ENCODE measurements at places on chromosomes 3 and 15.

DNA sequence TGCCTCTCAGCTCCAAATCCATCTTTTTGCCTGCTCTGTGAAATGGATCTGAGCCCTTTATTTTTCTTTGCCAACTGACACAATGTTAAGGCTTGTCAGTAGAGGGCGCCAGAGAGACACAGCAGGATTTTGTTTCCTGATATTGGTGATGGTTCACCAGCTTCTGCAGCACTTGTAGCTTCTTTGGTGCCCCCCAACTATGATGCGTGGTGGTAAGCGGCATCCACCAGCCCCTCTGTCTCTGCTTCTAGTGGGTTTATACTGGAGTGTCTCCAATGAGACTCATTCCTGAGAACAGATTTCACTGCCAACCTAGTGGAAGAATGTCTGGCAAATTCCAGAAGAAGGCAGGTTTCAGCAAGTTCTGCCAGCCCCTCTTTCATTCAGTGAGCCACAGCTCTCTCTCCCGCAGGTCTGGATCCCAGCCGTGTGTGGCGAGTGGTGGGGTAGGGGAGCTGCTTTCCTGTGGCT, 471.9 kb upstream of the FRG2C start:
- H3K4me3 ChIP-seq = no peak overlapping the region
- DNase-seq = peak; percentile 17
- no peaks in the 10 kb centered on the region for H3K36me3 ChIP-seq
- H3K4me1 ChIP-seq = no peaks in the 10 kb centered on the region
- no peaks in the 10 kb centered on the region for H3K27me3 ChIP-seq

- no peaks in the 10 kb centered on the region for H3K36me3 ChIP-seq
- DNase-seq = no peak
- H3K4me3 ChIP-seq = no peak overlapping the region
- H3K27me3 ChIP-seq = no peaks in the 10 kb centered on the region
- H3K4me1 ChIP-seq = no peaks in the 10 kb centered on the region
Measured at GRCh38 chr3:53213276-53213675, 42.5 kb downstream of the TKT start.

GRCh38 chr3:32821686-32822296, 4.0 kb downstream of the TRIM71 start:
- H3K4me1 ChIP-seq = peaks cover 12% of the 10 kb centered on the region
- peaks cover 38% of the 10 kb centered on the region for H3K27me3 ChIP-seq
- H3K4me3 ChIP-seq = peak overlapping the region; percentile 26
- no peaks in the 10 kb centered on the region for H3K36me3 ChIP-seq
- H3K27ac ChIP-seq = peak overlapping the region; percentile 29

DNA sequence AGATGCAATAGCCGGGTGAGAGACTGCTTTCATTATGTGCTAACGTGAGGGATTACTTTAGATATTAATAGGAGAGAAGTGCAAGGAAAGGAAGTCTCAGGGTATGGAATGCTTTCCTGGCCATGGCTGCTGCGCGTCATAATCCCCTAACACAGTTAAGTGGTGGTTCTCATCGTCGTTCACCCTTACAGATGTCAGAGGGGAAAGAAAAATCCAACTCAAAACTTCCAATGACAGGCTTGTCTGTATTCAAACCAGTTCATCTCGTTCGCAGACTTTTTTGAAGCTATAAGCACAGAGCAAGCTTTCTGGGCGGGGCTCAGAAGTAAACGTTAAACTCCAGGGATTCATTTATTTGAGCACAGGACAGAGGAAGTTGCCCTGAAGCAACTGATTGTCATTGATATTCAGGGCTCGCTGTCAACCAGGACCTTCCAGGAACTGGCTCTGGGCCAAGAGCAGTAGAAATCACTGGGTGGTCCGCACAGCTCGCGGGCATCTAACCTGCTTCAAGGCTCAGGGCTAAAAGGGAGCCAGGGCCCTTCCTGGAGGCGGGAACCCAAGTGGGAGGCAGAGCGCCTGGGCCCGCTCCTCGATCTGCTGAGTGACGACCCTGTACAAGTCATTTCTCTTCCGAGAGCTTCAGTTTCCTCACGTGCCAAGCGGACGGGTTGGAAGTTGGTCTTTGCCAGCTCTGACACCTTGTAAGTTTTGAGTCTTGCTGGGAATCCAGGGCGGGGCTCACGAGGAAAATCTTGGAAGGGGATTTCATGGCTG, 1.1 kb upstream of the LPP start:
- H3K4me3 ChIP-seq = peak overlapping the region; percentile 60
- no peaks in the 10 kb centered on the region for H3K27me3 ChIP-seq
- H3K36me3 ChIP-seq = no peaks in the 10 kb centered on the region
- DNase-seq = peak; percentile 53
- peak overlapping the region; percentile 98 for H3K27ac ChIP-seq

DNA sequence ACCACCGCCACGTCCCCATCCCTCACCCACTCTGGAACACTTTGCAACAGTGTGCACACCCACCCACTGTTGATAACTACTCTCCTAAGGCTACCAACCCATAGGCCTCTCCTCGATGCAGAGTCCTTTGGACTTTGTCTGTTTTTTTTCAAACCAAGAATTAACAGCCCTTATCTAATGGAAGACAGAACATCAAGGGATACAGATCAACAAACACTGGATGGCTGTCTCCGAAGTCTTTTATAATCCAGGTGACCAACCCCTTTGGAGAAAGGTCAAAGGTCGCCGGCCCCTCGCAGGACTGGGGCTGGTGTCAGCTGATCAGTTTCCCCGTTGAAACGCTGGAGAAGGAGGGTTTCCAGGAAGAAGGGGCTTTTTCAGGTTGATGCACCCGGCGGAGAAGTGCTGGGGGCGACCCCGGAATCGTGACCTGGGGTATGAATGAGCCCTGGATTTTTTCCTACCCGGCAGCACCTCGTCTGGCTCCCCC, 532 bp downstream of the B4GALT4 start:
- H3K27ac ChIP-seq = peak overlapping the region; percentile 84
- peak overlapping the region; percentile 68 for H3K4me3 ChIP-seq
- H3K36me3 ChIP-seq = peaks cover 20% of the 10 kb centered on the region
- peak; percentile 77 for DNase-seq
- H3K27me3 ChIP-seq = no peaks in the 10 kb centered on the region

DNA sequence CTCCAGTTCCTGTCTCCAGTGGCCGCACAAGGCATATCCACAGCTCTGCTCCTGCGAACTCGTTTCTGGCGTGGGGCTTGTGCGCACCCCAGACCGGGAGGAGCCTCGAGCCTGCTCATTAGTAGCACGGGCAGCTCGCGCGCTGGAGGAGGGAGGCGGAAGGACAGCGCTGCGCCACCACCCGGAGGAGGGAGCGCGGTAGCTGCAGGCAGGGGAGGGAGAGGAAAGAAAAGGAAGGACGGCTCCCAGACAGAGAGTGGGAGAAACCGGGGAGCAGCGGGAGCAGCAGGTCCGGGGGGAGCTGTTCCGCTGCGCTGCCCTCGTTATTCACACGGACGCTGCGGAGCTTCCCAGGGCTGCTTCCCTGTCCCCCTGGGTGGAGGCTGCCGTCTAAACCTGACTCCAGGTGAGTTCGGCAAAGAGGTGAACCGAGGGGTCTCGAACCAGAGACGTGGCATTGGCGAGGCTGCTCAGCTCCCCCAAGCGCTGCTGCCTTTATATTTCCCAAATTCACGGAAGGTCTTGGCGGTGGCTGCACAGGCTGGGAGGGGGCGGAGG, 121.3 kb upstream of the ZNF717 start:
- peak overlapping the region; percentile 30 for H3K4me3 ChIP-seq
- H3K36me3 ChIP-seq = no peaks in the 10 kb centered on the region
- DNase-seq = peak; percentile 14
- H3K27ac ChIP-seq = no peak overlapping the region
- H3K4me1 ChIP-seq = no peaks in the 10 kb centered on the region

- no peak overlapping the region for H3K4me3 ChIP-seq
- no peak overlapping the region for H3K27ac ChIP-seq
- no peak for DNase-seq
- peaks cover 2% of the 10 kb centered on the region for H3K27me3 ChIP-seq
- H3K4me1 ChIP-seq = no peaks in the 10 kb centered on the region
Measured at GRCh38 chr15:35013370-35013769, 25.3 kb upstream of the ZNF770 start.

GRCh38 chr3:190345027-190345821, 23.0 kb upstream of the CLDN1 start:
- H3K27me3 ChIP-seq = no peaks in the 10 kb centered on the region
- no peak overlapping the region for H3K4me3 ChIP-seq
- peaks cover 7% of the 10 kb centered on the region for H3K4me1 ChIP-seq
- H3K36me3 ChIP-seq = no peaks in the 10 kb centered on the region

DNA sequence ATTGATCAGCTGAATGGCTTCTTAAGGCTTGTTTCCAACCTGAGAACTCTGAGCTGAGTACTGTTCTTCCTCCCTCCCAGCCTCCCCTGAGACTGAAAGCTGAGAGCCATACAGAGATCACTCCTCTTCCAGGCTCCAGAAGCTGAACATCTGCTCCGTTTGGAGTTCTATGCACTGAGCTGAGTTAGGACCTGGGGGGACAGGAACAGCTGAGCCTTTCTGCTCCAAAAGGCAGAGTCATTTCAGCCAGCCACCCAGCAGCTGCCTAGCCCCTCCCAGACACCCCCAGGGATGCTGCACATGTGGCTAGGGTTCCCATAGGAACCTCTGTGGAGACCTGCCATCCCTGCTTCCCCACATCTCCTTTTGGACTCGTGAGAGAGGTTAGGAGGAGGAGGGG, 64.2 kb upstream of the GLCE start:
- DNase-seq = no peak
- H3K27ac ChIP-seq = no peak overlapping the region
- H3K36me3 ChIP-seq = no peaks in the 10 kb centered on the region
- H3K4me1 ChIP-seq = no peaks in the 10 kb centered on the region
- H3K27me3 ChIP-seq = no peaks in the 10 kb centered on the region
- H3K4me3 ChIP-seq = no peak overlapping the region
